ENCODE measurements at places on chromosomes 13 and 19.

DNA sequence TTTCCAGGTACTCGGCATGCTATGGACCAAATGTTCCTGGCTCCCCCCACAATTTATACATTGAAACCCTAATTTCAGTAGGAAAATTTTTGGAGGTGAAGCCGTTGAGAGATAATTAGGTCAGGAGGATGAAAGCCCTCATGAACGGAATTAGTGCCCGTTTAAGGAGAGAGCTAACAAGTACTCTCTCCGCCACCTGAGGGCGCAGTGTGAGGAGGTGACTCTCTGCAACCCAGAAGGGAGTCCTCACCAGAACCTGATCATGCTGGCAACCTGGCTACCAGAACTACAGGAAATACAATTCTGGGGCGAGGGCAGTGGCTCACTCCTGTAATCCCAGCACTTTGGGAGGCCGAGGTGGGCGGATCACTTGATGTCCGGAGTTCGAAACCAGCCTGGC is 397.8 kb downstream of the SLITRK5 start:
- no peak for DNase-seq

GRCh38 chr19:49116544-49116943 is 2.4 kb downstream of the LIN7B start:
- no peak for DNase-seq

GRCh38 chr19:41893899-41894298 is 10.9 kb downstream of the ARHGEF1 start:
- no peak for DNase-seq

GRCh38 chr13:44726214-44726613 is 150.1 kb upstream of the TSC22D1 start:
- no peak for DNase-seq

DNA sequence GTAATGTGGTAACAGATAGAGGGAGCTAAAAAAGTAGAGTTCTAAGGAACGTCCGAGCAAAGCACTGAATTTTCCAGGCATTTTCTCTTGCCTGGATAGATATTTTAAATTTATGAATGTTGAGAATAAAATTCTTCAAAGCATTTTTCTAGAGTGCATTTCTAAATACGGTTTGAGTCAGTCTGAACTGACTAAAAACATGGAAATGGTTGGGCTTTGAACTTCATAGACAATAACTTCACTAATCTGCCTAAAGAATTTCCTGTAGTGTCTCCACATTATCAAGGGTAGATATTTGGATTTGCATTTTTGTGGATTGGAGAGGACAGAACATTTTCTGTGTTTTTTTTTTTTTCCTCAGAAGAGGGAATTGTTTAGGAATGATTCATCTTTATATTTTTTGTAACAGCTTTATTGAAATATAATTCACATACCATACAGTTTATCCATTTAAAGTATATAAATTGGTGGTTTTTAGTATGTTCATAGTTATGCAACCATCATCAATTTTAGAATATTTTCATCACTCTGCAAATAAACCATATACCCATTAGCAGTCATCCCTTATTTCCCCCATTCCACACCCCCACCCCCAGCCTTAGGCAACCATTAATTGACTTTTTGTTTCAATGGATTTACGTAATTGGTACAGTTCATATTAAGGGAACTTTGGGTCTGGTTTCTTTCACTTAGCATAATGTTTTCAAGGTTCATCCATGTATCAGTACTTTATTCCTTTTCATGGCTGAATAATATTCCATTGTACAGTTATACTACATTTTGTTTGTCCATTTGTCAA is 20.7 kb downstream of the GARRE1 start:
- DNase-seq, result no peak

DNA sequence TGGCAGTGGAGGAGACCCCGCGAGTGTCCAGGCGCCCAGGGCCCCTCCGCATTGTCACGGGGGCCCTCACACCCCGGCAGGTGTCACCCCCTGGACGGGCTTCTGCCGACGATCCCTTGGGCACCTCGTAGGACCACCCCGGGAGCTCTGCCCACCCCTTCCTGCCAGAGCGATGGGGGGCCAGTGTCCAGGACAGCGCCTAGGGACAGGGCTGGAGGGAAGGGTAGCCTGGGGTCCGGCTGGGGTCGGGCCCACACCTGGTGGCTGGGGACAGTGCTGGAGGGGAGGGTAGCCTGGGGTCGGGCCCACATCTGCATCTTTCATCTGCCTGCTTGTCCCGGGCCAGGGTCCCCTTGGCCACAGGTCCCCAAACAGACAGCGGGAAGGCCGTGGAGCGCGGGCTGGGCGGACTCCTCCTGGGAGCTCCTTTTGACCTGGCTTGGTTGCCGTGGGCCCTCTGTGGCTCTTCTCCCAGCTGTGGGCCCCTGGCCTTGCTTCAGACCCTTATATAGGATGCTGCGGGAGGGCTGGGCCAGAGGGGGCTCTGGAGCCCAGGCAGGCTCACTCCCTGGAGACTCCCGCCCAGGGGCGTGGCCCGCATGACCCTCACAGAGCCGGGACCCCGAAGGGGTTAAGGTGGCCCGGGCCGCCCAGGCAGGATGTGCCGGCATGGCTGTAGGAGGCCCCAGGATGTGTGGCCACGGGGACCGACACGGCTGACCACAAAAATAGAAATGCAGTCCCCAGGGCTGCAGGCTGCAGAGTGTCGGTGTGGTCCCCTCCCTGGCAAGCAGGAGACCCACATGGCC is 74.1 kb upstream of the MCF2L start:
- no peak for DNase-seq

DNA sequence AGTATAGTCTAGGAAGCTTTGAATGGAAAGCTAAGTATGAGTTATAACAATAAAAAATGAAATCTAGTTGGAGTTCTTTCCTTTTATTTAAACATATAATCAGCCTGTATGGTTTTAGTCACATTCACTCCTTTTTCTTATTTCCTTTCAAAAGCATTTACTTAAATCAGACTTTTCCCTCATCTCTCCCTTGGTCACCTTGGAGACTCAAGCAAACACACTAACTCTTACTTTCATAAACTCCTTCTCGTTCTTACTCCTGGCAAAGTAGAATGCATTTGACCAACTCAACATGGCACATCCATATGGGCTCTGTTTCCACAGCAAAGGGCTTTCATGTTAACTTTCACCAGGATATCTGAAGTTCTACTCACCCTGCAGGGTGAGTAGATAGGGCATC is 400.0 kb downstream of the LMO7 start:
- no peak for DNase-seq

DNA sequence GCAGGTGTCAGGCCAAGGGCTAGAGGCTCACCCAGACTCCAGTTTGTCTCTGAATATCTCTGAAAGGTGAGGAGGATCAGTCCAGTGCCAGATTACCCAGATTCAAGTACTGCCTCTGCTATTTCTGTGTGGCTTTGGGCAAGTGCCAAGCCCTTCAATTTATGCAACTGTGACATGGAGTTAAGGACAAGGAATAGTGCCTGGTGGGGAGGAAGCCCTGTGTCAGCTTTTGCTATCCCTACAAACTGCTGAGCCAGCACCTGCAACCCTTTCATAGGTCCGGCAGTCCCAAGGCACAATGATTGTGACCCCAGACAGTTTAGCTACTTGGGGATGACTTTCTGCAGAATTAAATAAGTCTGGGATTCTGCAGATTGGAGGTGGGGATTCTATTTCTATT is 123.0 kb downstream of the KL start:
- no peak for DNase-seq

GRCh38 chr13:37168151-37168550 is 62.7 kb upstream of the CSNK1A1L start:
- DNase-seq, result no peak

DNA sequence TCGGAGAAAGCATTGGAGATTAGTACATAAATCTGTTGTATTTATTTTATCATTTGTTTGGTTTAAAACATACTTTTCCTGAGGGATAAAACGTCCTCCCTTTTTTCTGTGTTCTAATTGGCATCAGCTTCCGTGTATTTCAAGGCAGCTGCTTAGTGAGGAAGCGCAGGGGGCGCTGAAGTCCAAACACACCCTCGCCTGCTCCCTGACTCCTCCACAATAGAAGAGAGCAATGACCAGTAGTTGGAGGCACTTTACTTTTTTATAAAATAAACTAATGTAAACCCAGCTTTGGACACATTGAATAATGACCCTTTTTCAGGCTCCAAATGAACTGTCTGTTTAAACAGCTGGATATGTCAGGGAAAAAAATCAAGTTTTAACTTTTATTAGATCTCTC is 79.9 kb downstream of the RNASEH2B start:
- DNase-seq, result no peak

DNA sequence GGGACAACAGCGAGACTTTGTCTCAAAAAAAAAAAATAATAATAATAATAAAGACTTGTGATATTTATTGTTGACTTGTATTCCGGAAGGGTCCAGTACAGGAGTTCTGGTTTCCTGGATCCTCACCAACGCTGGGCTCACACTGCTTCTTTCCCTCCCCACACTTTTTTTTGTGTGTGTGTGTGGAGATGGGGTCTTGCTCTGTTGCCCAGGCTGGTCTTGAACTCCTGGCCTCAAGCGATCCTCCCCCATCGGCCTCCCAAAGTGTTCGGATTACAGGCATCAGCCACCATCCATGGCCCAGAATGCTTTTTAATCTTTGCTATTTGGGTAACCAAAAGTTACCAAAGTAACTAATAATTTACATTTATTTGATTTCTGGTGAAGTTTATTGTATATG is 39.1 kb downstream of the SIPA1L3 start:
- no peak for DNase-seq

DNA sequence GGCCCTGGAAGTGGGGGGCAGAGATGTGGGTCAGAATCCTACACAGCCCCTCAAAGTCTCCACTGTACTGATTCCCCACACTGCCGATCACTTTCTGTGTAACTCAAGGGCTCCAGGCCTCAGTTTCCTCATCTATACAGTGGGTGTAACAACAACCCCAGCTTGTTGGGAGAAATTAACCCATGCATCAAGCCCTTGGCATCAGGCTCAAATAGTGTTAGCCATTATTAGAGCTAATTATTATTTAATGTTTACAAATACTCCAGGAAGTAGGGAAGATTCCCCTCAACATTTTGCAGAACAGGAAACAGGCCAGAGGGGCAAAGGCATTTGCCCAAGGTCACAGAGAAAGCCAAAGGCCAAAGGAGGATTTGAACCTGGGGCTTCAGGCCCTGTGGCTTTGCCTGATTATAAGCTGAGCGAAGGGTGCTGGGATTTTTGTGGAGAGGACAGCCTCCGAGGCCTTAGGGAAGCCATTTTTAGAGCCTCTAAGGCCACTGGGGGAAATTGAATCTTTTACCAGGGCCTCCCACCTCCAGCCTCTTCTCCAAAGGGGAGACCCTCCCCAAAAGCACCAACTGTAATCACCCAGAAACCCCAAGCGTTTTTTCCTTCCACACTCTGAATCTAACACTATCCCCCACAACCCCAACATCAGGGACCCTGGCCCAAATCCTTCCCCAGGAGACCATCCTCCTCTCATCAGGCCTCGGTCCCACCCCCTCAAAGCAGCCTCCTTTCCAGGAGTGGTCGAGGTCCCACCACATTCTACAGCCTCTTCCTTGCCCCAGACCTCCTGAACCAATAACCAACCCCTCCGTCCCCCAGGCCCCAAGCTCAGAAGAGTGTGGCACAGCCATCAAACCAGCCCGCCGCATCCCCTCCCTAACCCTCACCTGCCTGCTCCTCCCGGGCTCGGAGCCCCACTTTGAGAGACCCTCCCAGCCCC is 1.1 kb downstream of the FKBP8 start:
- DNase-seq, result no peak

DNA sequence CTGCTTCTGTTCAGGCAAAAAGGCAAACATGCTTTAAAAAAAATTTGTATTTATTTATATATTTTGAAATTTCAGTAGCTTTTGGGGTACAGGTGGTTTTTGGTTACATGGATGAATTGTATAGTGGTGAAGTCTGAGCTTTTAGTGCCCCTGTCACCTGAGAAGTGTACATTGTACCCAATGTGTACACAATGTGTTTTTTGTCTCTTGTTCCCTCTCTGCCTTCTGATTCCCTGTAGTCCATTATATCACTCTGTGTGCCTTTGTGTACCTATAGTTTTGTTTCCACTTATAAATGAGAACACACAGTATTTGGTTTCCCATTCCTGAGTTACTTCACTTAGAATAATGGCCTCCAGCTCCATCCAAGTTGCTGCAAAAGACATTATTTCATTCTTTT is 77.4 kb downstream of the PDS5B start:
- no peak for DNase-seq

- no peak for DNase-seq
Observed at GRCh38 chr13:51729866-51730553, 74.0 kb downstream of the DHRS12 start.

DNA sequence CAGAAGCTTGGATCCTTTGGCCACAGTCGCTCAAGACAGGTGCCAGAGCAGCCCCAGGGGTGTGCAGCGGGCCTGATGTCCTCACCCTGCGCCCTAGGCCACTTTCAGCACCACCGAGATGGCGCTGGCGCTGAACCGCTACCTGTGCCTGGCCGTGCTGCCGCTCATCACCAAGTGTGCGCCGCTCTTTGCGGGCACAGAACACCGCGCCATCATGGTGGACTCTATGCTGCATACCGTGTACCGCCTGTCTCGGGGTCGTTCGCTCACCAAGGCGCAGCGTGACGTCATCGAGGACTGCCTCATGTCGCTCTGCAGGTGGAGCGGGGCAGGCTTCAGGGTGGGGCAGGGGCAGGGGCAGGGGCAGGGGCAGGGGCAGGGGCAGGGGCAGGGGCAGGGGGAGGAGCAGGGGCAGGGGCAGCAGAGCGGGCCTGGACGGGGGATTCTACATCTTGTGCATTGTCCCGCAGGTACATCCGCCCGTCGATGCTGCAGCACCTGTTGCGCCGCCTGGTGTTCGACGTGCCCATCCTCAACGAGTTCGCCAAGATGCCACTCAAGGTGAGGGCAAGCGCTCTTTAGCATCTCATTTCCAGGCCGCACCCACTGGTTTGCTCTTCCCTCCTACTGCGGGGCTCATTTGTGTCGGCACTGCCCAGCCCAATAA is 69.1 kb downstream of the RYR1 start:
- no peak for DNase-seq

DNA sequence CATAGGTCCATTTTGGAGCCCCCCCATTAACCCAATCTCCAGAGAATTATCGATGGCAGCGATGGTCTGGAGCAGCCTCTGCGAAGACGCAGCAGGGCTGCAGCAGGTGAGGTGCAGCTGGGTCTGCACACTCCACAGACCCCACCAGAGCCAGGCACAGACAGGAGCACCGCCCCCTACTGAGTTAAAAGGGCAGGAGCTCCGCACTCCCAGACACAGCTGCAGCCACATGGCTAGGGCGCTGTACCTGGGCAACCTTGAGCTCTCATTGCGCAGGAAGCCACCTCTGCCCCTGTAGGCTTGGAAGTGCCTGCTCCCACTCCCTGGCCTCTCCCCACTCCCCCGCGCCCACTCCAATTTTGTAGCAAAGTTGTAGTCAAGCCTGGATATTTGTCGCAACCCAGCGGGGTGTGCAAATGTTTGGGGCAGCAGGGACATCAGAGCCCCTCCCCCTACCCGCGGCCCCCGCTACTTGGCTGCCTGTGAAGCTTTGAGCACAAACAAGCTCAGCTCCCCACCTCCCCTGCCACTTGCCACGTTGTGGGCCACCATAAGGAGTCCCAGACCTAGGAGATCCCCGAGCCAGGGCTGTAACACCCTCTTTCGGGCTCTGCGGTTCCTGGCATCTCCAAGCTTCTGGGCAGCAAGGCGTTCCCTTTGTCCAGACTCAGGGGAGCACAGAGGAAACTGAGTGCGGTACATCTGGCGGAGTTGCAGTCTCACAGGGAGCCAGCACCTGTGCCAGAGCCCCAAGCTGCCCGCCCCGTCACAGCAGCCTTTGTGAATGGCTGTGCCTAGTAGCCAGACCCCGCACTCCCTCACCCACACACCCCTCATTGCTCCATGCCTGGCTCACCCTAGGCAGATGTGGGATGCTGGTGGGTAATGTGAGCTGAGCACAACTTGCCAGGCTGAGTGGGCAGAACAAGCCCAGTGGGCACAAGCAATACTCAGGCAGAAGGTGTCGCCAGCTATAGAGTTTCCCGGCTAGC is 949.7 kb upstream of the SLITRK1 start:
- DNase-seq, result no peak

All from T1000 (cell line).